Type B pancreatic cell (in vitro differentiated cells): ENCODE measurements at places on chromosomes 2 and 18. TPM values are rescaled to one million over a fixed set of nuclear protein-coding genes. Genes with fewer than 3 reads are reported as not detected.

- no peaks in the 10 kb centered on the region for H3K36me3 ChIP-seq
- H3K27me3 ChIP-seq = peaks cover 30% of the 10 kb centered on the region
- H3K27ac ChIP-seq = no peak overlapping the region
- no peak for DNase-seq
- no peak overlapping the region for H3K4me3 ChIP-seq
These were observed 117.3 kb downstream of the LDLRAD4 start for GRCh38 chr18:13335903-13336302.

DNA sequence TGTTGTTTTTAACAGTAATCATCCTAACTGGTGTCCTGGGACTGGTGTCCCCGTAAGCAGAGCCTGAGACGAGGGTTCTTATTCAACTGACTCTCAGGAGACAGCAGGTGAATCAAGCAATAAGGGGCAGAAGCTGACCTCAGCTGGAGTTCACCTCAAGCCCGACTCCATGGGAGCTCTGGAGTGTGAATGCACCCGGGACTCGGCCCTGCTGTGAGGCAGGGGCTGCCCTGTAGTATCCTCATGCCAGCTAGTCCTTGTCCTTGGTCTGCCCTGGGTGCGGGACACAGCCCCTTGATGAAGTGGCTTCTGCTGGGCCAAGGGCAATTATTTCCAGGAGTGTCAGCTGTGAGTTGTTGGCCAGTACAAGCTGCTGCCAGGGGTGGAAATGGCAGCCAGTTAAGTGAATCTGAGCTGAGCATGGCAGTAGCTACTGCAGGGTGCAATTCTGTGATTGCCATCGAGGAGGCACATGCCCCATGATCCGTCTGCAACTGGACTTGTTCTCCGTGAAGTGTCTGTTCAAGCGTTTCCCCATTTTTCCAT lies 54.9 kb upstream of the OTOS start:
- peaks cover 14% of the 10 kb centered on the region for H3K27me3 ChIP-seq
- peaks cover 11% of the 10 kb centered on the region for H3K4me1 ChIP-seq
- DNase-seq = no peak
- H3K36me3 ChIP-seq = no peaks in the 10 kb centered on the region
- no peak overlapping the region for H3K27ac ChIP-seq

The DSG1 gene
- total RNA-seq = 4.8 and 40.8 TPM in 2 replicates

DNA sequence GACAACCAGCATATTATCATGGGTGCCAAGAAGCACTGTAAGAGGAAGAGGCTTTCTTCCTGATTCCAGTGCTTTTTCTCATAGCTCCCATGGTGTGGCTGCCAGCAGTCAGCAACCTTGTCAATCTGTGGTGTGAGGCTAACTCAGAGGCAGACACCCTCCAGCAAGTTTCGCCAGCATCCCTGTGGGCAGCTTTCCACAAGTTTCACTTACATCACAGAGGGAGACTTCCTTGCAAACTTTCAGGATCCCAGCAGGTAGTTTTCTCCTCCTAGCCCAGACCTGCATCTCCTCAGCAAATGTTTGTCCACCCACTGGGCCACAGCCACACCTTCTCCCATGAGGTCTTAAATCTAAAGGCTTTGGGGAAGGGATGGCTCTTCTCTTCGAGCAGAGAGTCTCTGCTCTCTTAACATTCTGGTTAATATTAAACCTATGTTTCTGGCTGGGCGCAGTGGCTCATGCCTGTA lies 9.1 kb downstream of the DNAH7 start:
- no peak overlapping the region for H3K27ac ChIP-seq
- DNase-seq = no peak
- no peaks in the 10 kb centered on the region for H3K36me3 ChIP-seq
- H3K27me3 ChIP-seq = no peaks in the 10 kb centered on the region
- no peak overlapping the region for H3K4me3 ChIP-seq

DNA sequence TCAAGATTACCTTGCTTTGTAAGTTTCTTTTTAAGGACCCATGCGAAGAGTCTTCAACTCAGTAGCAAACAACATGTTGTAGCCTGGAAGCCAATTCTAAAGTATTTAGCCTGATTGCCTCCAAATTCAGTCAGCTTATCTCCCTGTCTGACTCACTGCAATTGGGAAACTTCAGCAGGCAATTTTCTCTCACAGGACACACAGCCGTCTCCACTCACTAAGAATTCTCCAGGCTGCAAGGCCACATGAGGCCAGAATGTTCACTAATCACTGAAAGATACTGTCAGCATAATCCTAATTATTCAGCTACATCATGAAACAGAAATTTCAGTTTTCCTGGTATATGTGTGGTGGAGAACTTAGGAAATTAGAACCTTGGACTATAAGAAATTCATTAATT lies 78.1 kb upstream of the PDE1A start:
- H3K27ac ChIP-seq = no peak overlapping the region
- no peaks in the 10 kb centered on the region for H3K36me3 ChIP-seq
- no peak for DNase-seq
- no peaks in the 10 kb centered on the region for H3K27me3 ChIP-seq

DNA sequence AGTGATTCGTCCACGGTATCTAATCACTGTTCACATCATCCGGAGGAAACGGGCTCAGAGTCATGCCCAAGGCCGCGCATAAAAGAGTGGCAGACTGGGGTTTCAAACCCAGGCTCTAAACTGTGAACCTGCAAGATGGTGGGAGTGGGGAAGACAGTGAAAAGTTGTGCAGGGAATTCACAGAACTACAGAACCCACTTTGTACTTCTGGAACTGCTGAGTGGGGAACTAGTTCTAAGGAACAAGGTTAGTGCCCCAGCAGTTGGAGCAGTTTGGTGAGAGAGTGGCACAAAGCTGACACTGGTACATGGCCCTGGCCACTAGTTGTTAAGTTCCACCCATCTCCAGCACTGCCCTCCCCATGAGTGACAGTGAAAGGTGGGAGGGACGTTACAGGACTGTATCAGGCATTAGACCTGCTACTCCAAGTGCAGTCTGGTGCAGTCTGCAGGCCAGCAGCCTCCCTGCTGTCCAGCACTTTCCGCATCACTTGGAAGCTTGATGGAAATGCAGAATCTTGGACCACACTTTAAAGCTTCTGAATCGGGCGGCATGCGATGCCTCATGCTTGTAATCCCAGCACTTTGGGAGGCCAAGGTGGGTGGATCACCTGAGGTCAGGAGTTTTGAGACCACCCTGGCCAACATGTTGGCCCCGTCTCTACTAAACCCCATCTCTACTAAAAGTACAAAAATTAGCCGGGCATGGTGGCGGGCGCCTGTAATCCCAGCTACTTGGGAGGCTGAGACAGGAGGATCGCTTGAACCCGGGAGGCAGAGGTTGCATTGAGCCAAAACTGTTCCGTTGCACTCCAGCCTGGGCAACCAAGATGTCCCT lies 47.3 kb downstream of the C2orf42 start:
- no peak for DNase-seq
- H3K4me3 ChIP-seq = peak overlapping the region; percentile 87
- peaks cover 3% of the 10 kb centered on the region for H3K27me3 ChIP-seq
- peaks cover 4% of the 10 kb centered on the region for H3K36me3 ChIP-seq
- H3K4me1 ChIP-seq = peaks cover 28% of the 10 kb centered on the region

DNA sequence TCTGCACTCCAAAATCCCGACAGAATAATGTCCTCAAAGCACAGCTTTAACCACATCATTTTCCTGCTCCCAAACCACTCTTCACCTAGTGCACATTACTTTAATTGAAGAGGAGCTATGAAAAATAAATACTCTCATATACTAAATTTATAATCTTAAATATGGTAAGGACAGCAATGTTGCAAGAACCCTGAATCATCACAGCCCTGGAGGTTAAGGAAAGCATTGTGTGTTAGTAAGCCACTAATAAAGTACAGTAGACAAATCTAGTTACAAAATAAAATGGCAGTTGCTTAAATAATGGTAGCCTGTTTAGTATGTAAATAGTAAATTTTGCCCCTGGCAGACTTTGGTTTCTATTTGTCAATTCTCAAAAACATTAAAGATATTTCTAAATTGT lies 27.0 kb upstream of the CCDC178 start:
- no peaks in the 10 kb centered on the region for H3K27me3 ChIP-seq
- no peak for DNase-seq
- H3K36me3 ChIP-seq = no peaks in the 10 kb centered on the region
- H3K27ac ChIP-seq = no peak overlapping the region
- peaks cover 13% of the 10 kb centered on the region for H3K4me1 ChIP-seq
- H3K4me3 ChIP-seq = no peak overlapping the region

The MFF gene
- total RNA-seq = 71.3 and 84.3 TPM in 2 replicates

GRCh38 chr18:78144669-78145068 lies 834.9 kb upstream of the SALL3 start:
- DNase-seq = no peak
- H3K4me1 ChIP-seq = no peaks in the 10 kb centered on the region
- peaks cover 31% of the 10 kb centered on the region for H3K27me3 ChIP-seq
- H3K36me3 ChIP-seq = no peaks in the 10 kb centered on the region
- no peak overlapping the region for H3K4me3 ChIP-seq
